ENCODE measurements at places on chromosomes 4 and X. TPM values are rescaled to one million over a fixed set of nuclear protein-coding genes. Genes with fewer than 3 reads are reported as not detected.

CSTF2 gene
- total RNA-seq: 11.8 TPM

AASDH gene
- total RNA-seq: 10.4 TPM

DNA sequence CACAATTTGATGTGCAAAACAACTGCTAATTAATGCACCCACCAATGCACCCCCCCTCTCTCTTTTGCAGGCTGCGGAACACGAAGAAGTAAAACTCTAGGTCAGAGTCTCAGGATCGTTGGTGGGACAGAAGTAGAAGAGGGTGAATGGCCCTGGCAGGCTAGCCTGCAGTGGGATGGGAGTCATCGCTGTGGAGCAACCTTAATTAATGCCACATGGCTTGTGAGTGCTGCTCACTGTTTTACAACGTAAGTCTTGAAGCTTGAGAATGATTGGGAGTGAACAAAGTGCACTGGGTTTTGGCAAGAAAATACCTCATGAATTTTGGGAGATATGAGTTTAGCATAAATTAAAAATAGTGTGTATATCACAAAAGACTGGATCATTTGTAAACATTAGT, 28.9 kb downstream of the TMPRSS11E start:
- no peaks in the 10 kb centered on the region for H3K36me3 ChIP-seq
- no peaks in the 10 kb centered on the region for H3K27me3 ChIP-seq
- DNase-seq: no peak
- H3K27ac ChIP-seq: no peak overlapping the region
- H3K4me1 ChIP-seq: no peaks in the 10 kb centered on the region

GRCh38 chr4:181193131-181193930, 1049.9 kb upstream of the TENM3 start:
- H3K36me3 ChIP-seq: no peaks in the 10 kb centered on the region
- H3K4me3 ChIP-seq: no peak overlapping the region
- no peaks in the 10 kb centered on the region for H3K27me3 ChIP-seq
- no peak for DNase-seq
- no peak overlapping the region for H3K27ac ChIP-seq

GRCh38 chrX:68048774-68049173, 384.5 kb downstream of the OPHN1 start:
- no peak overlapping the region for H3K4me3 ChIP-seq
- no peaks in the 10 kb centered on the region for H3K27me3 ChIP-seq
- DNase-seq: no peak
- H3K36me3 ChIP-seq: no peaks in the 10 kb centered on the region
- no peak overlapping the region for H3K27ac ChIP-seq

- DNase-seq: no peak
- no peaks in the 10 kb centered on the region for H3K27me3 ChIP-seq
- H3K4me3 ChIP-seq: no peak overlapping the region
- H3K36me3 ChIP-seq: no peaks in the 10 kb centered on the region
These were observed 4.9 kb upstream of the TXK start for GRCh38 chr4:48138936-48139335.

DNA sequence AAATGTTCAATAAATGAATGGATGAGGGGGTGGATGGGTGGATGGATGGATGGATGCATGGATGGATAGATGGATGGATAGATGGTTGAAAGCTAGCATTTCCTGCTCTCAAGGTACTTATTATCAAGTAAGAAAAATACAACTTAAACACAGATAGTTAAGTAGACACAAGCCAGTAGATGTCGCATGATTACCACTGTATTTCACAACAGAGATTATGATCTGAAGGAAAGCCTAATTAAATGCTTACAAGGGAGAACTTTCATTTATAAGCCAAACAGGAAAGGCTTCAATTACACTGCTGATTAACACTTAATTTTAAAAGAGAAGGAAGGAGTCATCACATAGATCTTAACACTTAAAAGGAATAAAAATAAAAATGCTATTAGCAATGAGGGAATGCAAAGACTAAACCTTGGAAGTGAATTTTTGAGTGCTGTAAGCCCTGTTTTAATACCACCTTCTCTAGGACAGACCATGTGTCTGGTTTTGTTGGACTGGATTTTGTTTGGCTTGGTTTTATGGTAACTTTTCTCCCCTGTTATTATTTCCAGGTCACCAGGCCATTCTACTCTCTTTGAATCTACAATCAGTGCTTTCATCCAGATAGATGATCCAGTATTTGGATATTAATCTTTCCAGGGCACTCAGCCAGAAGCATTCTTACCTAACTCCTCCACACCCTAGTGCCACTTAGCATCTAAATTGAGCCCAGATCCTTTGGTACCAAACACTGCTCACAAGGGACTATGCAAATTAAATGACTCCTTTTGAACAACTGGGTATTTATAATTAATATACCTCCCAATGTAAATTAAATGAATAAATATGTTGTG, 75.5 kb upstream of the SLC39A8 start:
- DNase-seq: no peak
- peak overlapping the region; percentile 62 for H3K27ac ChIP-seq
- H3K27me3 ChIP-seq: no peaks in the 10 kb centered on the region

GRCh38 chrX:44651358-44651757, 108.7 kb upstream of the FUNDC1 start:
- H3K4me1 ChIP-seq: no peaks in the 10 kb centered on the region
- no peak overlapping the region for H3K27ac ChIP-seq
- DNase-seq: no peak
- H3K4me3 ChIP-seq: no peak overlapping the region
- H3K36me3 ChIP-seq: no peaks in the 10 kb centered on the region

DNA sequence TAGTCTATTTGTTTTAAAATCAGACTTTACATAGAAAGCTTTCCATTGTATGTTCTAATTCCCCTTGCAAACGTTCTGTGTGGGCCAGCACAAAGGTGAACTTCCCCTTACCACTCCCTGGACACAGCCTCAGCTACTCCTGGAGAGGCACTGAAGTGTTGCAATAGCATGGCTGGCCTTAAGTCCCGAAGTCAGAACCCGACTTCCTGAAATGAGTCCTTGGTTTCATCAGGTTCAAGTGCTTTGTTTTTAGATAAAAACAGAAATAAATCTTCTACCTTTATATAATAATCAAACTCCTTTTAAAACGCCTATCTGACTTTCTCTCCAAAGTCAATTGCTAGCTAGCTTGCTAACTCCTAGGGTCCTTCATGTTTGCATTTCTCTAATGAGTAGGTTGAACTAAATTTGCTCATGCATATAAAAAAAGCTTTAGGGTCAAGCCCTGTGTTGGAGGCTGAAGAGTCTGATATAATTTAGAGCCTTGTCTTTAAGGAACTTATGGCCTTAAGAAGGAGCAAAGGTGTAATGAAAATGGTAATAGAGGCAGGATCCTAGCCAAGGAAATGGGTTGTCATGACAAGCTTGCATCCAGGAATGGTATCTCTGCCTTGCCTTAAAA, 9.0 kb downstream of the BMP3 start:
- no peaks in the 10 kb centered on the region for H3K27me3 ChIP-seq
- H3K4me1 ChIP-seq: no peaks in the 10 kb centered on the region
- no peak for DNase-seq
- no peak overlapping the region for H3K4me3 ChIP-seq

DNA sequence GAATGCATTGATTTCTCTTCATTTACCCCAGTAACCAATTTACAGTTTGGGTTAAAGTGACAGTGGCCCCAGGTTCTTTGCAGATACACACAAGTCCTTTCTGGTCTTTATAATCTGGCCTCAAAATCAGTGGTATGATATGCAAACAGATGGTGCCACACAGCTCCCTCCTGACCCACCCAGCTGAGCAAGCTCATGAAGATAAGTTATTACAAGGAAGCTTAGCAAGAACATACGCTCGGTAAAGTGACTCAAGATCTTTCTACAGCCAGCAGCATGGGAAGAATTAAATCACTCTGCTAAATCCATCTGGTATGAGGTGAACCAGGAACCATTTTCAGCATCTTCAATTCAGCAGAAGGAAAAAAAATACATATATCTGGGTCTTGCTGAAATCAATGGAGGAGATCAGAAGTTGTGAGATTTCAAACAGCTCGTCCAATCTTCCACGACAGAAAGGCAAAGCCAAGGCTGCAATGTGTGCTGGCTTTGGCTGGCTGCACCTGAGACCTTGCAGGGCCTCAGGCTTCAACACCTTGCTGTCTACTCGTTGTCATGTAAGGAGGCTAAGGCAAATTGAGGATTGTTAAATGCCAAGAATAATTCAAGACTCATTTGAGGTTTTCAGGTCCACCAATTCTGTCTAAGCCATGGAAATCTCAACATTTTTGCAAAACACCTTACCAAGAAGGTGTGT, 28.2 kb downstream of the SEL1L3 start:
- no peak for DNase-seq
- no peaks in the 10 kb centered on the region for H3K36me3 ChIP-seq
- H3K27me3 ChIP-seq: no peaks in the 10 kb centered on the region
- no peak overlapping the region for H3K4me3 ChIP-seq

GRCh38 chrX:154098551-154098950, 1.0 kb upstream of the MECP2 start:
- no peak for DNase-seq
- peaks cover 41% of the 10 kb centered on the region for H3K27me3 ChIP-seq
- H3K4me3 ChIP-seq: no peak overlapping the region
- H3K36me3 ChIP-seq: no peaks in the 10 kb centered on the region
- peaks cover 3% of the 10 kb centered on the region for H3K4me1 ChIP-seq

DNA sequence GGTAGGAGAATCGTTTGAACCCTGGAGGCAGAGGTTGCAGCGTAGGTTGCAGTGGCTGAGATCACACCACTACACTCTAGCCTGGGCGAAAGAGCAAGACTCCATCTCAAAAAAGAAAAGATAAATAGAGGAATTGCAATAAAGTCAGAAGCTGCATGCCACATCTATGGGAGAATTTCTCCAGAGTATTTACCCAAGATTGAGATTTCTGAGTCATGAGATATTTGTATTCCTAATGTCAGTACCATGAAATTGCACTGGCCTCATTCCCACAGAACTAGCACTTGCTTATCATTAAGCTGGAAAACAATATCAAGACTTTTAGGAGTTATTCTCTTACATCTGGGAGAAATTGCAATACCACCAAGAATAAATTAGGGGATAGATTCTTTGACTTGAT, 37.4 kb downstream of the ASIC5 start:
- no peaks in the 10 kb centered on the region for H3K4me1 ChIP-seq
- no peak for DNase-seq
- H3K27me3 ChIP-seq: no peaks in the 10 kb centered on the region
- H3K27ac ChIP-seq: no peak overlapping the region
- no peak overlapping the region for H3K4me3 ChIP-seq
- no peaks in the 10 kb centered on the region for H3K36me3 ChIP-seq

DNA sequence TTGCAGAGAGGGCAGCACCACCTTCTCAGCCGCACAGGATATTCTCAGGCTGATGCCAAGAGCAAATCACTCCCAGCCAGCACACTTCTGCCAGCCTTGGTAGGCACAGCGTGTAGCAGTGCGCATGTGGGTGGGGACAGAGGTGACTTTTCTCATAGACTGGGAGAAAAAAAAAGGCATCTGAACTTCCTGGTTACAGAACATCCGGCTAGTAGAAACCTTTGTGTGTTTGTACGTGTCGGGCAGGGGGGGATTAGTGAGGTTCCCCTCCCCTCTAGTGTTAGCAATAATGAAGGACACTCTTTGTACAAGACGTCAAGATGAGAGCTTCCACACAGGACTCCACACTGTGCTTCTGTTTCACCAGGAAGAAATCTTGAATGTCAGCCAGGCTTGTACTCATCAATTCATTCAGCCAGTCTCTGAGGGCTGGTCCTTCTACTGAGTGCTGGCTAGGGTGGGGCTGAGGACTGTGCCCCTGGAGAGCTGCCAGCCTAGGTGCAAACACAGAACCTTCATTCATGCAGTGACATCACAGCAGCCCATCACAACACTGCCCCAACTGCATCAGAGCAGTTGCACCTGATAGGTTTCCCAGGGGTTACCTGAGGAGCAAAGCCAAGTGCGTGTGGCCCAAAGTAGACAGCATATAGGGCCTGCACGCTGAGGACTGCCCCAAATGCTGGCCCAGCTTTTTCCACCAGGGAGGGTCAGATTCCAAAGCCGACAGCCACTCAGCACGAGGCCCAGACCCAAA, 34.7 kb downstream of the SLC25A5 start:
- H3K4me1 ChIP-seq: no peaks in the 10 kb centered on the region
- DNase-seq: peak; percentile 64
- H3K27ac ChIP-seq: peak overlapping the region; percentile 88
- no peaks in the 10 kb centered on the region for H3K27me3 ChIP-seq
- no peak overlapping the region for H3K4me3 ChIP-seq
- H3K36me3 ChIP-seq: no peaks in the 10 kb centered on the region

DNA sequence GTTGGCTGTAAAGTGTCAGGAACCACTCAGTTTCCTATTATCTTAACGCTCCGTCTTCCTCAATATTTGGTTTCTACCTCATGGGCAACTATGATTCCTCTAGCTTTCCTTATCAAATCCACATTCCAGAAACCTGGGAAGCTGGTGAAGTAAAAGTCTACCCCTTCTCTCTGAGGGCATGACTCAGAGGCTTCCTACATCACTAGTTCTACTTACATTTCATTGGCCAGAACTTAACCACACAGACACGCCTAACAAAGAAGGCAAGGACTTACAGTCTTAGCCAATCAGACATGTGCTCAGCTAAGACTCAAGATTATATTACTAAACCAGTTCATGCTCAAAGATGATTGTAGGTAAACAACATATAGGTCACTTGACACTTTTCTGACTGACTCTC, 30.4 kb downstream of the COX7B2 start:
- no peak overlapping the region for H3K27ac ChIP-seq
- no peaks in the 10 kb centered on the region for H3K4me1 ChIP-seq
- DNase-seq: no peak

DNA sequence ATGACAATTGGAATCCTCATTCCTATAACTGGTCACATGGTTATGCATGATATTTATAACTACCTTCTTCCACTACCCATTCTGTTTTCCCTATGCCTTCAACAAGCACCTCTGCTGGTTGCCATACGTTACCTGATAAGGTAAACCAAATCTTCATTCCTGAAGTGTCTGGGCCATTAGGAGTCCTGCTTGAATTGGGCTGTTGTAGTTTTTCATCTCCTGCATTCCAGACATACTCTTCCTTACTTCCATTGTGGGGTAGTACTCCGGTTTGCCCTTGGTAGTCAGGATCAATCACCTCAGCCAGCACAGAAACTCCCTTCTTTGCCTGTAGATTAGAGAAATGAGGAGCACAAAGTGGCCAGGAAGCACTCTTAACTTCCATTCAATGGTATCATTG, 109.1 kb upstream of the LANCL3 start:
- no peak overlapping the region for H3K27ac ChIP-seq
- peaks cover 17% of the 10 kb centered on the region for H3K27me3 ChIP-seq
- no peak for DNase-seq
- H3K4me1 ChIP-seq: no peaks in the 10 kb centered on the region
- H3K36me3 ChIP-seq: no peaks in the 10 kb centered on the region
- no peak overlapping the region for H3K4me3 ChIP-seq

DNA sequence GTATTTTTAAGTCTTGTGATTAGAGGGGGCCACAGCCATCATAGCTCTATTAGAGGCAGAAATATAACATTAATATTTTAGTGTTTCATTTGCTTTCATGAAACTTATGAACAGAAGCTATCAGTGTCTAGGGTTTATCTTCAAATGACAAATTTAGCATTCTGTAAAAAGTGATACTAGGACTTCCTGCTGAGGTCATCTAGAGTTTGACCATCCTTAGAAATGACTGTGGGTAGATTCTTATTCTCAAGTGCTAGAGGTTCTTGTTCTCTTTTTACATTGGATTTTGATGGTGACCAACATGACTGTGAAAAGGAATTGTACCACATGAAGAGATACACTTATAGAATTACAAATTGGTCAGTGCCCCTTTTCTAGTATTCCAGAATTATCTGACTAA, 568.6 kb downstream of the RPA4 start:
- H3K4me3 ChIP-seq: no peak overlapping the region
- H3K4me1 ChIP-seq: no peaks in the 10 kb centered on the region
- H3K36me3 ChIP-seq: no peaks in the 10 kb centered on the region
- DNase-seq: no peak
- H3K27me3 ChIP-seq: no peaks in the 10 kb centered on the region
- no peak overlapping the region for H3K27ac ChIP-seq
